ENCODE measurements at places on chromosomes 1 and 21.

DNA sequence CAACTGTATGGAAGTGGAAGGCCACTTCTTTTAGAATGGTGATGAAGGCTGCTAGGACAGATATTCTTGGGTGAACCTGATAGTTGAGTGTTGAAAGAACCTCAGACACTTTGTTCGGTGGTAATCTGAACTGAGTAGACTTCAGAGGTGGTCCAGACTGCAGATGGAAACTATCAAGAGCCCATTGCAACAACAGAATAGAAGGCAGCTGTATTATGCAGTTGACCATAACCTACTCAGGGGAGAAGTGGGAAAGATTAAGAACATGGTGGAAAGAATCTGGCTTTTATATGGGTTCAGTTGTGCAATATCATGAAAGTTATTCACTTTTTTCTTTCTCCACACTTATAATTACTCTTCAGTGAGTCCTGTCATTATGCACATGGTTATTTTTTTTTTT is 194.0 kb downstream of the KCNK2 start:
- no peak for DNase-seq

DNA sequence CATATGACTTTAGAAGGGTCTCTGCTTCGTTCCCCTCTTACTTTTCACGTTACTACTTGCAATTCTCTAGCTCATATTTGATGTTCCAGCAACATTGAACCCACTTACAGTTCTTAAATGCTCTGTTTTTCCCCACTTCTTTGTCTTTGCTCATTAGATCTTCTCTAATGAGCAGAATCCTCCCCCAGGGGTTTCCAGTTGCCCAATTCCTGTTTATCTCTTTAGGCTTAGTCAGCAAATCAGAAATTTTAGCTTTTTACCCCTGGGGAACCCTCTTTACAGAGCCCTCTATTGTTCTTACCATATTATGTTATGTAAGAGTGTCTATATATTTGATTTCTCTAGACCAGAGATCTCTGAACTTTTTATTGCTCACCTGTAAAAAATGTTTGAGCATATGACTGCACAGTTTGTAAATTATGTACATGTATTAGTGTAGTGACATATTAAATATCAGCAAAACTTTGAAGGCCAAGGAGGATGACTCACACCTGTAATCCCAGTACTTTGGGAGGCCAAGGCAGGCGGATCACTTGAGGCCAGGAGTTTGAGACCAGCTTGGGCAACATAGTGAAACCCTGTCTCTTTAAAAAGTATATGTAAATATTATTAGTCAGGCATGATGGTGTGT is 71.4 kb downstream of the FNBP1L start:
- no peak for DNase-seq

DNA sequence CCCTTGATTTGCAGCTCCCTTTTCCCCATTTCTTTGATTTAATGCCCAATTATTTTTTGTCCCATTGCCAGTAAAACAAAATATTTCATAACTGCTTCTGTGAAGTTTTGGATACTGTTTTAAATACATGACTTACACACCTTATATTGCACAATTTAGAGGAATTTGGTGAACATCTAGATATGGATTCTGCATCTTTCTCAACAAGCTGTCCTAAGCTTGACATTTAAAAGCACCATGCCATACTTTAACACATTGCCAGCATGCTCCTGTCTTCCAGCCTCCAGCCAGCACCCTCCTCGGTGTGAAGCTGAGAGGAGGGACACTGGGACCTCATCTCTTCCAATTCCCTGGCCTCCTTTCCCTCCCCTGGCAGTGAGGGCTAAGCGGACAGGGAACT is 167.6 kb downstream of the SEC16B start:
- no peak for DNase-seq

DNA sequence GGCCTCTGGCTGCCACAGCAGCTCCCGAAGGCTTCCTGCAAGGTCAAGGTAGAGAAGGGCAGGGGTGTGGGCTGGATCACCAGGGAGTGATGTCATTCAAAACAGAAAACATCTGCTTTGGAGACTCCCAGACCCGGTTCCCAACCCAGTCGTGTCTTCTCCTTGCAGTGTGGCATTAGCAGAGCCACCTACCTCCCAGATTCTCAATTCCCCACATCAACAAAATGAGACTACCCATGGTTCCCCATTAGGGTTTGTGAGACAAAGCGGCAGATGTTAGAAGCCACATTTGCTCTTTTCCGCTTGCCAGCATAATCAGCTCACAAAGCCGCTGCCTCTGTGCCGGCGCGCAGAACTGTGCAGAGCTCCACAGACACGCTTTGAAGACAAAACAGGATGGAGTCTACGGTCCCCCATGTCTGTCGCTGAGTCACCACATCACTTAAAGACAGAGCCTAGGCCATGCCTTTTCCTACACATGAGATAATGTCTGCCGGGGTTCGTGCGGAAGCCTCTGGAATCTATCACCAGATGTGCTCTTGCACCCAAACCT is 12.5 kb downstream of the KIF17 start:
- DNase-seq = no peak

- no peak for DNase-seq
These were observed 231.5 kb downstream of the LMO4 start for GRCh38 chr1:87560137-87560536.

DNA sequence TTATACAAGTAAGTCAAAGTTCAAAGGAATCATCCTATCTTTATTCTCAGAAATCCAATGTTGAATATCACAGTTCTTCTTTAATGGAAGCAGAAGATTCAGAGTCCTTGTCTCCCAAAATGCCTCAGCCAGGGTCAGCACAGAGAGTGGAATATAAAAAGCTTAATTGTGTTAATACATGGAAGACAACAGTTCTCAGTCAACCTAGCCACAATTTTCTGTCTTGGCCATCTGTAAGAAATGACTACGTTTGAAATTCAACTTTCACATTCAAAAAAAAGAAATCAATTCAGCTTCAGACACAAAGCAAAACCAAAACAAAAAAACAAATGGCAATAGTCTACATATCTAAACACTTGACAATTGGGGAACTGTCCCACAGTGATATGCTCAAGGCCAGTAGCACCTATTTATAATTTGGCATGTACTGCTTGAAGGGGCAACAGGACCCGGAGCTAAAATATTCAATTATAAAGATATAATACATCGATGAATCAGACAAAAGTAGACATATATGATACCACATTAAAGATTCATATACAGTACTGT is 27.3 kb upstream of the GLIS1 start:
- no peak for DNase-seq

GRCh38 chr1:225940385-225941151 is 452 bp downstream of the LEFTY2 start:
- DNase-seq = no peak

DNA sequence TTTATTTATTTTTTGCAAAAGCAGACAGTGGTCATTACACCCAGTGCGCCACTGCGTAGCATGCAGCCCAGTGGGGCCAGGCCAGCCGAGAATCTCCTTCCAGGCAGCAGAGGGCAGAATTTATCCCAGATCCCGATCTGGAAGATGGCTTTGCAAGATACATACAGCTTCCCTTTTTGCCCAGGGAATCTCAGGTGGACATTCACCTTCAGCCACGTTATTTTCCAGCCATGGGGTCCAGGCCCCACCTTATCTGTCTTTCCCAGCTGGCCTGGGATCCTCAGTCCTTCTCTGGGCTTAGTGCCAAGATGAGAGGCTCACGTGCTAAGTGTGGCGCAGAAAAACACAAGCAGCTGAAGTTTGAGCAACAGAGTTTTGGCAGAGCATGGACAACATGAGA is 123.6 kb downstream of the AJAP1 start:
- no peak for DNase-seq

GRCh38 chr1:59124166-59124565 is 172.7 kb upstream of the FGGY start:
- DNase-seq = no peak

DNA sequence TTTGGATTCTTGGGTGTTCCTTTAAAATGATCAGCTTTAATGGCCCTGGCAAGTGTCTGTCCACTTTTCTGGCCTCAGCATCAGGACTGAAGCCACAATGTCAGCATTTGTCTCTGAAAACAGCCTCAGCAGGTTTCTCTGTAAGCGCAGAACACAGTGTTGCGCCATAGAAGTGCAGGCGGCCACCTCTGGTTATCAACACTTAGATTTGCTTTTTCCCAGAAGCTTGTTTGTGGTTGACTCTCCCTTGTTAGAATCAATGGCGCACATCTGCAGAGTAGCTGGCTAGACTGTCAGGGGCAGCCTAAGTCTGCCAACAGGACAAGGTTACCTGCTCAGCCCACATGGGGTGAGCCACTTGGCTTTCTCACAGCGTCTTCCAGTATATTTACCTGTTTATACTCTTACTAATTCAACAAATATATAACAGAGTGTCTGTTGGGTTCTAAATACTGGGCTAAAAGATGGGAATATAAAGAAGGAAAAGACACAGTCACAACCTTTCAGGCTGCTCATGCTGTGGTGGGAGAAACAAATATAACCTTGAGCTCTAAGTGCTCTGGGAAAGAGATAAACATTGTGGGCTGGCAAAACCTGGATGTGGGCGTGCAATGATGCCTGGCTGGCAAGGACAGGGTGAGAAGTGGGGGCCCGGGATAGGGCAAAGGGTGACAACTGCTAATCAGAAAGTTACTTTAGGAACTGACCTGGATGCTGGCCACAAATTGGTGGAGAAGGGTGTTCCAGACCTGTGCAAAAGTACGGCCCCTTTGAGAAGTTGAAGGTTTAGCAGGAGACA is 149.3 kb upstream of the KIAA0040 start:
- no peak for DNase-seq

DNA sequence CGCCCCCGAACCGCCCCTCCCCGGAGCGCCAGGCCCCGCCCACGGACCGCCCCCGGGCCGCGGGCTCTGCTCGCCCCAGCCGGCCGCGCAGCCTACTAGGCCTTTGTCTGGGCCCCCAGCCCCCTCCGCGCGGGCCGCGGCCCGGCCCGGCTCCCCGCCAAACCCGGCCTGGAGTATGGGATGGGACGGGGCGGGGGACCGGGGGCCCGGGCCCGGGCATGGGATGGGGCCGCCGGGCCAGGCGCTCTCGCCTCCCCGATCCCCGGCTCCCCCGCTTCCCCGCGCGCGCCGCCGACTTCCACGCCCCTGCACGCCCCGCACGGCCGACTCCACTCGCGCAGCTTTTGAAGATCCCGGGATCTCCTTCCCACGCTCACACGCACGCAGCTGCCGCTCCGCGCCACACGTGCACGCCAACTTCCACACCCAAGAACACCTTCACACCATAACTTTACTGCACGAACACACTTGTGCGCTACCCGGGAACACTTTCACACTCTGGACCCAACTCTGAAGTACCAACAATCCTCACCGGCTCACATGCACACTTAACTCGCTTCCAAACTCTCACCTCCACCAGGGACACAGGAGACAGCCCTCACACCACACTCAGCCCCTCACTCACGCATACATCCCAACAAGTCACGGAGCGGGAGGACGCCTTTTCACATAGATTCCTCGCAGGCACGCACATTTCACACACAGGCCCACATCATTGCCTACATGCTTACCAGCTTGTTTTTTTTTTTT is 437 bp upstream of the HSPG2 start:
- DNase-seq = no peak

DNA sequence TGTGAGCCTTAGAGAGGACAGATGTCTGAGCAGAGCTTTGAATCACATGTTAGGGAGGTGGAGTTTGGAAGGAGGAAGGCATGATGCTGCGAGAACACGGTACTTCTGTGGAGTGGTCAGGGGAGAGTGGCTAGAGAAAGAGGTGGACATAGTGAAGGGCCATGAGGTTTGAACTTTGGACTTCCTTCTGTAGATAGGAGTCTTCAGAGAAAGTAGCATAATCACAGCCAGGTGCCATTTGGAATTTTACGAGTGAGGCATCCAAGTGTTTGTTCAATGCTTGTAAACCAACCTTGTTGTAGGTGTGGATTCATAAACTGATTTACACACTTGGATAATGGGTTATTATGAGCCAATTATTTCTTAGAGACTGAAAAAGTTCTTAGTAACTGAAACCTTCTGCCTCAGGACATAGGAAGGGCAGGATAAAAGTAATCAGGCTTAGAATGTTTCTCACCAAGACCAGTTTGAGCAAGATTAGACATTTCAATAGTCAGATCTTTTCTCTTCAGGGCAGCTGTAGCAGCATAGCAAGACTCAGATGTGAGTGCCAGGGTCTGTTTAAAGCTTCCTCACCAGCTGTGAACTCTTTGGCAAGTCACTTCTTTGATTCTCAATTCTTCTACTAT is 83.5 kb upstream of the HMCN1 start:
- DNase-seq = no peak

GRCh38 chr1:36446271-36446670 is 4.0 kb downstream of the OSCP1 start:
- no peak for DNase-seq

- no peak for DNase-seq
These were observed 71.8 kb downstream of the DISP3 start for GRCh38 chr1:11550664-11551283.

GRCh38 chr1:239233626-239234025 is 152.7 kb upstream of the CHRM3 start:
- no peak for DNase-seq

GRCh38 chr1:201198598-201198997 is 8.0 kb downstream of the IGFN1 start:
- DNase-seq = no peak

DNA sequence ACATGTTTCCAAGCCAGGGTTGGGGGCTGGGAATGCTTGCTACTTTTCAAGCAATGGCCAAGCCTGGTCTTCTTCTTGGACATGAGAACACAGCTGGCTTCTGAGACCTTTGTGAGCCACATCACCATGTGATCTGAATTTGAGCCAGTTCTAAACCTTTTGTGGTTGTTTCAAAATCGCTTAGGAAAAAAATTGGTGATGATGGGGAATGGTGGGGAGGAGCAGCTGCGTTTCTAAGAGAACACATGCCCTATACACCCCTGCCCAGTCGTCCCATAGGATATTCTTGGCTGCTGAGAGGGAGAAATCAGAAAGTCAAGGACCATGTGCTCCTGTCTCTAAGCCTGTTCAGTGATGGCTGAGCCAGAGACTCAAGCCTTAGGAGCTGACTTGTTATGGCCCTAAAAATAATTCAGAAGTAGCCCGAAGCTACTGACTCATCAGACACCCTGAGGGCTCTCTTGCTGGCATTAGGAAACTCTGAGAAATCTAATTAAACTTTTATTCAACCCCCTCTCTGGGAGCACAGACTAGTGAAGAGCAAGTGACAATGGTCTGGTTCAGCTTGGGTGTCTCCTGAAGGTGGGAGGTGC is 30.5 kb downstream of the CCDC185 start:
- no peak for DNase-seq

- DNase-seq = no peak
These were observed 28.0 kb downstream of the TAF5L start for GRCh38 chr1:229597877-229598276.

GRCh38 chr1:107867422-107867821 is 97.6 kb downstream of the VAV3 start:
- DNase-seq = no peak
